ENCODE measurements at places on chromosomes 16 and 17.
A peak's percentile ranks its signal among the peaks of the same experiment; 100 is the strongest.

DNA sequence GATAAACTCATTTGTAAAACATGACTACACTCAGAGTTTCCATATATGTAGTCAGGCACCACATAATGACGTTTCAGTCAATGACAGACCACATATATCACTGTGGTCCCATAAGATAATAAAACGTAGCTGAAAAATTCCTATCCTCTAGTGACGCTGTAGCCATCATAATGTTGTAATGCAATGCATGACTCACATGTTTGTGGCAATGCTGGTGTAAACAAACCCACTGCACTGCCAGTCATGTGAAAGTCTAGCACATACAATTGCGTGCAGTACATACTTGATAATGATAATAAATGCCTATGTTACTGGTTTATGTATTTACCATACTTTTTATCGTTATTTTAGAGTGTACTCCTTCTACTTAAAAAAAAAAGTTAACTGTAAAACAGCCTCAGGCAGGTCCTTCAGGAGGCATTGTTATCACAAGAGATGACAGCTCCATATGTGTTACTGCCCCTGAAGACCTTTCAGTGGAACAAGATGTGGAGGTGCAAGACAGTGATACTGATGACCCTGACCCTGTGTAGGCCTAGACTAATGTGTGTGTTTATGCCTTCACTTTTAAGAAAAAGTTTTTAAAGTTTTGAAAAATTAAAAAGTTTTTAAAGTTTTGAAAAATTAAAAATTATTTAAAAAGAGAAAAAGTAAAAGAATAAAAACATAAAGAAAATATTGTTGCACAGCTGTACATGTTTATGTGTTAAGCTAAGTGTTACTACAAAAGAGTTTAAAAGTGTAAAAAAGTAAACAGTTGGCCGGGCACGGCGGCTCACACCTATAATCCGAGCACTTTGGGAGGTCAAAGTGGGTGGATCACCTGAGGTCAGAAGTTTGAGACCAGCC lies 9.0 kb downstream of the STAT5B start:
- no peak for DNase-seq

DNA sequence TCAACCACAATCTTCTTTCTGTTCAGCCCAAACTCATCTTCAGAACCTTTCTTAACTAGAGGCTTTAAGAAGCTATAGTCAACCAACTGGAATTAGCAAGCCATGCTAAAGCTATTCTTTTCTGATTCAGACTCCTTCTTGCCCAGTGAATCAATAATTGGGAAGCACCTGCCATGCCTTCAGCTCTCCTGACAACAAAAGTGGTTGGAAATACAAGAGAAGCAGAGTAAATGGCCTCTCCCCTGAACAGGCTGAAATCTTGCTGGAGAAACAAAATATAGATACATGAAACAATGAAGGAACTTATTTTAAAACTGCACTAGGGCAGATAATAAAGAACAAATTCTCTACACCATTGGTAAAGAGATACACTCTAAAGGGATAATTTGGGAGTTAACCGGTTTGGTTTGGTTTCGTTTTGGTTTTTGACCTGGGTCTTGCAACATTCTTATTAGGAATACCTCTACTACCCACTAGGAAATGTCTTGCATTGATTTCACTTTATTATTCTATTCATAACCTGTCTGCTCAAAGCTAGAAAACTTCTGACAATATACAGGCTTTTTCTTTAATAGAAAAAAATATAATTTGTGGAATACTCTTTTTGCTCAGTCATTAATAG lies 173.6 kb upstream of the DYNLRB2 start:
- DNase-seq: no peak

DNA sequence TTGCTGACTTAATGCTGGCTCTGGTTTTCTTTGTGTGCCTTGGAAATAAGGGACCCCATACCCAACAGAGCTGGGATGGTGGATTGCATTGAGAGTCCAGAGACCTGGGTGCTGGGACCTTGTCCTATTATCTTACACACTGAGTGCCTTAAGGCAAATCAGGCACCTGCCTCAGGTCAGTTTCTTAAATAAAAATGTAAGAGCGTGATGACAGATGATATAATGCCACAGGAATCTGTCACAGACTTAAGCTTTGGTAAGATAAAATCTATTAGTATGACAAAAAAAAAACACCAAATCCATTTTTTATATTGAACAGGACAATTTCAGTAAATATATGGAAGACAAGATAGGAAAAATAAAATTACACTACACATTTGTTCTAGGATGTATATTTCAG lies 1.6 kb downstream of the MT1A start:
- no peak for DNase-seq

- no peak for DNase-seq
Measured at GRCh38 chr17:62626719-62627218, 701 bp upstream of the MRC2 start.

DNA sequence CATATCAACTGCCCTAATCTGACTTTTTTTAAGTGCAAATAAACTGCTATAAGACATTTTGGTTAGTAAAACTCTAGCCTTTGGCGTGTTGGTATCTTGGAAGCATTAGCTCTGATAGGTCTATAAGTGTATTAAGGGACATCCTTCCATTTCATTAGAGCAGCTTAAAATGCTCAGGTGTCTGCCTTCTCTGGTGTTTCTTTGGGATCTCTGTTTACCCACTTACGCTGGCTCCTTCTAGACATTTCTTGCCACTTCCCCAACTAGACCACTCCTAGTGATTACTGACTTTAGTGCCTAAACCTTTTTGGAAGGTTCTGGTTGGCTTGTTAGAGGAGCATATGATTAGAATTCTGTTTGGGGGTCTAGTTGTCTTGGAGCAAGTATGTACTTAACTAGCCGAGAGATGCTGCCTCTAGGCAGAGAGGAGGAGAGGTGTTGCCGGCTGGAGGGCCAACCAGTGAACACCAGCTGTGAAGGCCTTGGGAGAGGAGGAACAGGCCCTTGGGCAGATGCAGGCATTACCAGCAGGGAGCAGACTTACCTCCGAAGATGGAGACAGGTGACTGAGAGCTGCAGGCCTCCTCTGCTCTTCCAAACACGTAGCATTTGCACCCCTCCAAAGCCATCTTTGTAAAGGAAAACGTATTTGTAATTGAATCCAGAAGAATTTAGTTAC lies 15.2 kb upstream of the CLEC18C start:
- no peak for DNase-seq

DNA sequence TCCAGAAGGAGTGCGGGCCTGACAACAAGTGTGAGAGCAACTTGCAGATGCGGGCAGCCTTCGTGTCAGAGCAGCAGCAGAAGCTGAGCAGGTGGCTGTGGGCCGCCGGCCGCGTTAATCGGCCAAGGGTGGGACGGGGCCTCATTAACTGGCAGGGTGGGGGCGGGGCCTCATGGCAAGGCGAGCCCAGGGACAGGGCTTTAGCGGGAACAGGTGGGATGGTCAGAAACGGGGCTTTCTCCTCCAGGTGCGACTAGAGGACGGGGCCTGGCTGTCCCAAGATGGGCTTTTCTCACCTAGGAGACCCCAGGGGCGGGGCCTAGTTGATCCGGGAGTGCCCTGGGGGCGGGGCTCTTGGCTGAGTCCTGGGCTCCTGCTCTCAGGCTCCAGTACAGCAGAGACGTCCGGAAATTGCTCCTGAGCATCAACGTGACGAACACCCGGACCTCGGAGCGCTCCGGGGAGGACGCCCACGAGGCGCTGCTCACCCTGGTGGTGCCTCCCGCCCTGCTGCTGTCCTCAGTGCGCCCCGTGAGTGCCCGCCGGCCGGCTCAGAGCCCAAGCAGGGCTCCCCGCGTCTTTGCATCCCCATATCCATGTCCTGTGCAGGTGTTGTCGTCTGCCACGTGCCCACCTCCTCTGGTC lies 18.4 kb upstream of the PDK2 start:
- DNase-seq: no peak

DNA sequence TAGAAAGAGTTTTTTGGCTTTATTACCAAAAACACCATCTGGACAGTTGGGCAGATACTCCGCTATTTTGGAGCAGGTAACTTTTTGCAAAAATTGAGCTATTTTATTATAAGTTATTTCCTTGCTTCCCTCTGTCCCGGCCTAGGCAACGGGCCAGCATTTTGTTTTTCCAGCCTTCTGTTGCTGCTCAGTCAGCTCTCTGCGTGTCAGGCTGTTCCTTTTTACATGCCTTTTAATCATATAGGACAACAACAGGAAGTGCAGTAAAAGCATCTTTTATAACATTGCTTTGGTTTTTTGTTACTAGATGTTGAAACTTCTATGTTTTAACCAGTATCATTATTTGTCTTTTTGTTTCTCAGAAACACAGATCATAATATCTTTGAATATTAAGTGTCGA lies 30.4 kb downstream of the PPM1D start:
- no peak for DNase-seq

- DNase-seq: no peak
Measured at GRCh38 chr16:26747760-26748159, 319.0 kb upstream of the C16orf82 start.

GRCh38 chr16:88353691-88354090 lies 29.1 kb upstream of the ZNF469 start:
- no peak for DNase-seq

GRCh38 chr16:28925386-28926228 lies 569 bp upstream of the RABEP2 start:
- peak; percentile 55 for DNase-seq

DNA sequence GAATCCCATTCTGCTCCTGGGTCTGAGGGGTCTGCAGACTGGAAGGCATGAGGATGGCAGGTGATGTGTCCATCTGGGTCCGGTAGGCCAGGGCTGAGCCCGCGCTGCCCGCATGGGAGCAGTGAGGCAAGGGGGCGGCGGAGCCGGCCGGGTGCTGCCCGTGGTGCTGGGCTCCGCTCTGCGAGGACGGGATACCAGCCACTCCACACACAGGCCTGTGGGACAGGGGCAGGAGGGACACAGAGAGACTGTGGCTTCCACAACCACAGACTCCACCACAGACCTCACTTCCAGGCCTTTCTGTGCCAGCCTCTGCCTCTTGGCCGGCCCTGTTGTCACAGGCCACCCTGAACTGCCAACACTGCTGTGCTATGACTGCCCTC lies 25.4 kb downstream of the MAP1LC3B start:
- DNase-seq: no peak

GRCh38 chr17:80666867-80667266 lies 122.2 kb downstream of the RPTOR start:
- DNase-seq: no peak

GRCh38 chr17:32646941-32647340 lies 160.1 kb downstream of the CDK5R1 start:
- DNase-seq: no peak

DNA sequence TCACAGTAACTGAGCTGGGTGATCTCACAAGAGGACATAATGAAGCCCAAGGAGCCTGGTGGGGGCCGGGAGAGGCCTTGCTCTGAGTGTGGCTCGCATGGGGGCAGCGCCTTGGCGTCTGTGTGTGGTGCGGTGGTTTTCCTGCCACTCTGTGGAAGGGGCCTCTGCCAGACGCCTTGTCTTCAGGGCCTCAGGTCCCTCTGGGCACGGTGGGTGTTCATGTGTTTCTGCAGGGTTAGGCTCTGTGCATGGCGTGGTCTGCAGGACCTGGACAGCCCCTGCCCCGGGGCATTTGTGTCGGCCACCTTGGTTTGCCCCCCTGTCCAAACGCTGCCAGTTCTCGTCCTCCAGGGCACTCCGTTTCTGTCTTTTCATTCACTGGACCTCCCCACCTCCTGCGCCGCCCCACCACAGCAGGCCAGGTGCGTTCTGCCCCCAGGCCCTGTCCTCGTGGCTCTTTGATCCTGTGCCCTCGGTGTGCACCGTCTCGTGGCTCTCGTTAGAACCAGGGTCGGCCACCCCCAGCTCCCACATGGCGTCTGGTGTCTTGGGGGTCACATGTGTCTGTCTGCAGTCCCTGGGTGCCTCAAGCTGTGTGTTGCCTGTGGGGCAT lies 43.7 kb upstream of the ZNF750 start:
- DNase-seq: no peak

DNA sequence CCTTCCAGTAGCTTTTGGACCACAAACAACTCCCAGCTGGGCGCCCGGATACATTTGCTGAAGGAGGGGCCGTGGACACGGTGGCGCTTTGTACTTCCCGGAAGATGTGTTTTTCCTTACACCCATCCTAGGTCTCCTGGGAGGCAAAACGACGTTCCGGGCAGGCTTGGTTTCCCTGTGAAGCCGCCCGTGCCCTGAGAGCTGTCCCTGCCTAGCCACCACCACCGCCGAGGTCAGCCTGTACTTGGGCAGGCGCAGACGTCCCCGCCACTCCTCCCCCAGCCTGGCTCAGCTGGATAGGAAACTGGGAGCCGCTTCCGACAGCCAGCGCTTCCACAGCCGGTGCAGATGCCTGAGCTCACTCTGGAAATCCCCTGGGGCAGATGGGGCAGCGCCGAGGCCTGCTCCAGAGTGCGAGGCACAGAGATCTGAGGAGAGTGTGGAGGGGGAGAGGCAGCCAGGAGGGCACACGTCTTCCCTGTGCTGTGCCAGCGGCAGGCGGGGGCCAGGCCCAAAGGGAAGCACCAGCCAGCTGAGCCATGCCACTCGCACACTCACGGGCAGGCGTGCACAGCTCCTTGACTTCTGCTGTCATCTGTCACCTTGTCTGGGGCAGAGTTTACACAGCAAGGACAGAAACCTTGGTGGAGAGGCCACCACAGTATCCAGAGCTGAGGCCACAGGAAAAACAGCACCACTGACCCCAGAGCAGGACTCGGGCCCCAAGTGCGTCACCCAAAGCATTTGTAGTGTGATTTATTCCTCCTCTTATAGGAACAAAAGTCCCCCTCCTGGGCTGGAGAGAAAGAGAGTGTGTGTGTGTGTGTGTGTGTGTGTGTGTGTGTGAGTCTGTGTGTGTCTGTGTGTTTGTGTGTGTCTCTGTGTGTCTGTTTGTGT lies 3.0 kb downstream of the RHBDF2 start:
- no peak for DNase-seq
